ENCODE measurements at places on chromosomes 4 and X. TPM values are rescaled to one million over a fixed set of nuclear protein-coding genes. Genes with fewer than 3 reads are reported as not detected.
A peak's percentile ranks its signal among the peaks of the same experiment; 100 is the strongest.

The SPOCK3 gene
- total RNA-seq = 26.8 TPM

The RAB39B gene
- total RNA-seq = 20.9 TPM

GRCh38 chrX:63754136-63754859 is 30.7 kb downstream of the ARHGEF9 start:
- DNase-seq = no peak

DNA sequence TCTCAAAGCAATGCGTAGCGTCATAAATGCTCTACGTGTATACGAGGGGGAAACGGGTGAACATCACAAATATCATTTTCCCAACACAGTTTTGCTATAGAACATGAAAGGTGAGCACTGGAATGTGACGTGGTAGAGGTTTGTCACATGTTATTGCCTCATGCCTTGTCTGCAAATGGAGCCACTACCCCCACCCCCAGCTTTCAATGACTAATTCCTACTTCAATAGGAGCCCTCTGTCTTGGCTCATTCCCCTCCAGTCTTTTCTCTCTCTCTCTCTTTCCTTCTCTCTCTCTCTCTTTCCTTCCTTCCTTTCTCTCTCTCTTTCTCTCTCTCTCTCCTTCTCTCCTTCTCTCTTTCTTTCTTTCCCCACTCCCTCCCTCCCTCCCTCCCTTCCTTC is 127.0 kb downstream of the STOX2 start:
- no peak for DNase-seq

- DNase-seq = no peak
Measured at GRCh38 chrX:107834275-107835201, 8.9 kb downstream of the MID2 start.

GRCh38 chr4:56821381-56822243 is at the start of gene SPINK2:
Gene SPINK2, minus strand, starts transcription at chr4:56821701. Its CDS starts 39 bp downstream, at chr4:56821662.
- DNase-seq = peak; percentile 57

The LAGE3 gene
- total RNA-seq = 8.8 TPM

The JADE1 gene
- 9.1 TPM for total RNA-seq

GRCh38 chr4:165027762-165028402 is 3.9 kb upstream of the TRIM60 start:
- DNase-seq = no peak

DNA sequence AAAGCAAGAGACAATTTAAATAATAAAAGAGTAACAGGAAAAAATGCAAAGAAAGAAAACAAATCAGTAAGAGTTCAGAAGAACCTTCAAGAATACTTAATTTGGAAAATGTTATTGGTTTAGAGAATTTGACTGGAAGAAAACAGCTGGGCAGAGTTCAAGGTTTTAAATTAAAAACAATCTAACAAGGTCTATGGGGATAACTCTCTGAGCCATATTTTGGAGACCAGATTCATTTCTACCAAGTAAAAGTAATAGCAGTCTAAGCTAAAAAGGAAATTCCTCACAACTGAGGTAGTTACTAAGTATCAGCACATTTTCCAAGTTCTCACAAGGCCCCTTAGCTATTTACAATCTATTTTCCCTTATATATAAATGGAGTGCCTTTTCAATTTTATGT is 82.4 kb upstream of the TFDP3 start:
- DNase-seq = no peak

DNA sequence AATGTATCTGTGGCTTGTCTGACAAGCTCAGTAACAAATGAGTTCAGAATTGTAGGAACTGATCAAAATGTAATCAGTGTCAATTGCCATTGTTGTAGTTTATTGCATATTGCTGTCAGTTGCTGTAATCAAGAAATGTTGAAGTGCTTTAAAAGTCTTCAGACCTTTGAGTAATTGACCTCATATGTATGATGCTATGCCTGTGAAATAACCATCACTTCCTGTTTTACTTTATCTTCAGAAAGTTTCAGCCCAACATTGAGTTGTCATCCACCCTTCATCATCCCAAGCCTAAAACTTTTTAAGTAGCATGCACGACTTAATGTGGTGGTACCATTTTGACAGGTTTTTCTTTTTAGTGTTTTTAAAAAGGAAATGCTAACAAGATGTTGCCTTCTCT is 212.4 kb downstream of the ARHGAP10 start:
- no peak for DNase-seq

DNA sequence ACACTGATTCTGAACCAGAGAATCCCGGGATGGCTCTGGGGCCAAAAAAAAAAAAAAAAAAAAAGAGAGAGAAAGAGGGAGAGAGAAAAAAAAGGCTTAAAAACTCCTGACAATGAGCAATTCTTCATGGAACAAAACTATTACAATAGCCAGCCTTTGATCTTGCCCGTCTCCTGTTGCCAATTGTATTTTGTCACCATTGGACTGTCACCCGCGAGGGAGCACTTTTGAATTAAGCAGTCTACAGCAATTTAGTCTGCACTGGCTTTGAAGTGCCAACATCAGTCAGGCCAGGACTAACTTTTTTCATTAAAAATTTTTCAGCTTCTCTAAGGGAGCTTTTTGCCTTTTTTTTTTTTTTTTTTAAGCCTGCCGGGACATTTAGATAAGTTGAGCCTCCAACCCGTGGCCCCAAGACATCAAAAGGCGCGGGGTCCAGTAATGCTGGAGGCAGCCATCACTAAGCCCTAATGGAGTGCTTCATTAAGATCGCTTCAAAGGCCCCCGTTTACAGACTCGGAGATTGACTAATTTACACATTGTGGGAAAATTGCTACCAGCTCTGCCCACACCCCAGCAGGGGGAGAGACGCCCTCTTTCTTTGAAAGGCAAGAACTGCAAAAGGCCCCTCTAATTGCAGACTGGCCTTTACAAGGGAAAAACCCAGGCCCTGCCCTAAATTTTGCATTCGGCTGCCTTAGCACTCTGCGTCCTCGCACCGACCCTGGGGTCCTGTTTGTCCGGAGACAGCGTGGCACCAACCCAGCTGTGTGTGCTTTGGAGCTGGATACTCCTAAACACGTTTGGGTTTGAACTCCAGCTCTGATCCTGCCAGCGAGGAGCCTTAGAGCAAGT is 98.1 kb upstream of the MSX1 start:
- no peak for DNase-seq

DNA sequence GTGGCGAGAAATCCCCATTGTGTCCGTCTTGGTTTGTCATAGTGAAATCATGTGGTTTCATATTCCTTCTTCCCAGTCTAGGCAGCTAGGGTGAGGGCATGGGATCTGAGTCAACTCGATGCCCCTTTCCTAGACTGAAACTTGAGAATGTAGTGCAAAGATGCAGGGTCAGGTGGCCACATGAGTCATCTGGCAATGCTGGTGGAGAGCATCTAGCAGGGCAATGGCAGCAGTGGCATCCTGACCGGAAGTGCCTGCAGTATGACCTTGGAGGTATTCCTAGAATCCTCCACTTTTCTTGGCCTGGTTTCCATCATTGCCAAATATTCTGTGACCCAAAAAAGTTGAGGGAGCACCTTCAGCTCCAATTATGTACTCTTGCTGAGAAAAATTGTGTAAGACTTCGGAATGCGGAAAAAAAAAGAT is 39.1 kb upstream of the TMEM184C start:
- no peak for DNase-seq

DNA sequence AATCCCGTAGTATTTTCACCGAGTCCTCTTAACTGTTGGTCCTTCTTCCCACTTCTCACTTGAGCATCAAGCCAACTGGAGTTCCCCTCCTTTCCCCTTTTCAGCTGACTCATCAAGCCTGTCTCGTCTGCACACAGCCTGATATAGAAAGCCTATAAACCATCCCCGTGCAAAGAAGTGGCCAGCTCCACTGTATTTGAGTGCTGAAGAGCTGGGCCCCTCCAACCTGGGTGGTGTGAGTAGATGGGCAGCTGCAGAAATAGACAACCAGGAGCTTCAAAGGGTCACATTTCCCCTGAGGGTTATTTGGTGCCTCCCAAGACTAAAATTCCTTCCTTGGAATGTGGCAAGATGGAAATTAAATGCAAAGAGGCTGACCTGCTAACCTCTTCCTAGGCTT is 199.7 kb downstream of the HS6ST2 start:
- no peak for DNase-seq

GRCh38 chrX:13990126-13990800 is 39.4 kb downstream of the GEMIN8 start:
- no peak for DNase-seq

DNA sequence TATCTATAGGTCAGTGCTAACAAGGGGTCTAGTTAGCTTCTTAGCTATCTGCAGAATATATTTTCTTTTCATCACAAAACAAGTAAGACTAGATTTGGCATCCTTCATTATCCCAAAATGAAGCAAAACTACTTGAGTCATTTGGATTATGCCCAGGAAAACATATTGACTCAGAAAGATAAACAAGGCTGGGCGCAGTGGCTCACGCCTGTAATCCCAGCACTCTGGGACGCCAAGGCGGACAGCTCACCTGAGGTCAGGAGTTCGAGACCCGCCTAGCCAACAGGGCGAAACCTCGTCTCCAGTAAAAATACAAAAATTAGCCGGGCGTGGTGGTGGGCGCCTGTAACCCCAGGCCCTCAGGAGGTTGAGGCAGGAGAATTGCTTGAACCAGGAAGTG is 18.0 kb upstream of the MND1 start:
- no peak for DNase-seq

DNA sequence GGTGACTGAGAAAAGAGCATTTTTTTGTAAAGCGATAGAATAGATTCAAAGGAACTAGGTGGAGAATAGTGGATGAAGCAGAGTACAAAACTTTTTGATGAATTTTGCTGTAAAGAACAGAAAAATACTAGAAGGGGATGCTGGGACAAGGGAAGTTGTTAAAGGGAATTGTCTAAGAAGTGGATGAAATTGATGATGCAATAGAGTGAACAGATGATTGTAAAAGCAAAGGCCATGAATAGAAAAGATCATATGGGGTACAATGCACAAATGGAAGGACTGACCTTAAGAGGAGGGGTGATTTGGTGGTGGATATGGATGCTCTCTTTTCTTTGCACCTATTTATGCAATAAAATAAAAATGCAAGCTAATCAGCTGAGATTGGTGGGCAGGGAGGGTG is 262.7 kb upstream of the MAD2L1 start:
- DNase-seq = no peak

- no peak for DNase-seq
Measured at GRCh38 chr4:188658958-188659522, 519.8 kb downstream of the TRIML1 start.

- no peak for DNase-seq
Measured at GRCh38 chrX:21875013-21875412, 19.2 kb downstream of the YY2 start.

DNA sequence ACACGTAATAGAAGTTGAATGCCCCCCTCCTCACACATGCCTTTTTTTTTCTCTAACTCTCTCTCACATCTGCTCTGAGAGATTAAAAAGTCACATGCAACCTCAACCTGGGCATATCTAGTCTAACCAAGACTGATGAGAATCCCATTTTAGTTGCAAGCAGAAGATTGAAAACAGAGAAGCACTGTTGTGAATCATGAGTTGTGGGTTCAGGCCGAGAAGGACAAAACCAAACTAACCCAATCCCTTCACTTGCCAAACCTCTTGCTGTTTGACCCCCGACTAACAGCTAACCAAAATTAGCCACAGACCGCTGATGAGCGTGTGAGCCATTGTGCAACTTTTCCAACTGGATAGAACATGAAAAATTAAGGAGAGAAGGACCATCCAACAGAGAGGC is 31.8 kb downstream of the CXCL1 start:
- no peak for DNase-seq

DNA sequence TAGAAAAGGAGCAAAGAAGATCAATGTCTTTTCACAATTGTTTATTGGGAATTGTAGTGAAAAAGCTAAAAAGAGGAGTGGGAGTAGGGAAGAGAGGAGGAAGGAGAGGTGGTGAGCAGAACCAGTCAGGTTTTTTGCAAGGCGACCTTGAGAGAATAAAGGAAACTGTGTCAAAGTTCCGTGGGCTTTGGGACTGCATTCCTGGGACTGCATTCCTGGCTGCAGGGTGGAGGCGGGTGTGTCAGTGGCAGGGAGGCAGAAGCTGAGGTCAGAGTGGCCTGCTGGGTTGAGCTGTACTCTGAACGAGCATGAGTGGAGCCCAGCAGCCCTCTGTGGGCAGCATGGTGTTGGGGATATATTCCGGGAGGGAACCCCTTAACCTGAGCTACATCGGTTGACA is 66.8 kb upstream of the UCP1 start:
- no peak for DNase-seq

GRCh38 chrX:124085063-124085462 is 123.6 kb downstream of the STAG2 start:
- no peak for DNase-seq

DNA sequence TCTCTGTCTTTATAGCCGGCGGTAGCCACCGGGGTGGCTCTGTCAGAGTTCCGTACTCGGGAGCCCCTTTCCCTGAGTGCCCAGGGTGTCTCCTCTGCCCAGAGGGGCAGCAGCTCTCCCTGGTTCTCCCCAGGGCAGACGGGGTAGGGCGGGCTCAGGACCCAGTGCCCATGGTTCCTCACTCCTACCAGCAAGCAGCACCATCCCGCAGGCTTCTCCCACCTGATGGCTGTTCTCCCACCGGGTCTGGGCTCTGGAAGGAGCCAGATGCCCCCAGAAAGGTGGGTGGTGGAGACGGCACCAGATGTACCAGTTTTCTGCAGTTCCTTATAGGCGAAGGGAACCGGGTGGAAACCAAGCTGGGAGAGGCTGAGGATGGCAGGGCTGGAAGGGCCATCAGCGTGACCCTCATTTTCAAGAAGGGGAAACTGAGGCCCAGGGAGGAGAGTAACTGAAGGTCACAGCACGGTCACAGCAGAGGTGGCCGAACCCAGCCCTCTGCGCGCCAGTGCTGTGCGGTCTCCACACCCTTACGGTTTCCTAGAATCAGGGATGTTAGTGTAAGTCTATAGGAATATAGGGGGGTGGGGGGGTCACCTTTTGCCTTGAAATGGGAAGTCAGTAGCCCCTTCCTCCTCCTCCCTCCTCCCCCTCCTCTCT is 198.7 kb downstream of the AFAP1 start:
- DNase-seq = no peak

All from glutamatergic neuron (in vitro differentiated cells).